GM03348 (cell line): ENCODE measurements at places on chromosomes 16 and 17.
A peak's percentile ranks its signal among the peaks of the same experiment; 100 is the strongest.

DNA sequence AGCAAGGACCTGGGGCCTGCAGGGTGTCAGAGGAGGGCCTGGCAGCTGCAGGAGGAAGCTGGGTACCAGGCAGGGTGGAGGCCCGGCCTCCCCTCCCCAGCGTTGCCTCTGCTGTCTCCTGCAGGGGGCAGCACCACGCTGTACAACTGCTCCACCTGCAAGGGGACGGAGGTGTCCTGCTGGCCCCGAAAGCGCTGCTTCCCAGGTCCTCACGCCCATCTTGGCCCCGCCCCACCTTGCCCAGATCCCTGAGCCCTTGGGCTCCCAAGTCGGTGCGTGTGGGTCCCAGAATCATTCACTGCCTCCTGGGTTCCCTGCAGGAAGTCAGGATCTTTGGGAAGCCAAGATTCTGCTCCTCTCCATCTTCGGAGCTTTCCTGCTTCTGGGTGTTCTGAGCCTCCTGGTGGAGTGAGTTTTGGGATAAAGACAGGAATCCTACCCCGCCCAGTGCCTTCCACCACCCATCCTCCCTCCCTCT, 1.2 kb downstream of the TMEM95 start:
- DNase-seq = peak; percentile 87

DNA sequence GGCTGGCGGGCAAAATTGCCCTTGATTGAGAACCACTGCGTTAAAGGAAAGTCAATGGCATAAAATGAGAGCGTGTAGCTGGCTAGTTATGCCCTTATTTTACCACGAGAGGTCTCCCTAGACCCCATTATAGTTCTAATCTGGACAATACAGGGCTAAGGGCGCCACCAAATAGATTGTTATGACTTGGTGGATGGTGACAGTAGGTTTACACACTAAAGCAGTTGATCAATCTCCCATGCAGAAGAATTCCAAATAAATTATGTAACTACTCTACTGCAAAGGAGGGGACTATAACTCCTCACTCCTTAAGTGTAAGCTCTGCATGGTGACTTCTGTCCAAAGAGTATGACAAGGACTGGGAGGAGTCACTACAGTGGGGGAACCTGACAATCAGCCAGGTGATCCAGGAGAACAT, 20.4 kb upstream of the YPEL2 start:
- peak; percentile 82 for DNase-seq

GRCh38 chr17:64443086-64443760, 5.7 kb upstream of the MILR1 start:
- DNase-seq = no peak

- DNase-seq = peak; percentile 83
Measured at GRCh38 chr16:50202926-50203624, 50.0 kb downstream of the TENT4B start.

GRCh38 chr17:45143767-45144198, 4.5 kb upstream of the HEXIM1 start:
- DNase-seq = peak; percentile 90

DNA sequence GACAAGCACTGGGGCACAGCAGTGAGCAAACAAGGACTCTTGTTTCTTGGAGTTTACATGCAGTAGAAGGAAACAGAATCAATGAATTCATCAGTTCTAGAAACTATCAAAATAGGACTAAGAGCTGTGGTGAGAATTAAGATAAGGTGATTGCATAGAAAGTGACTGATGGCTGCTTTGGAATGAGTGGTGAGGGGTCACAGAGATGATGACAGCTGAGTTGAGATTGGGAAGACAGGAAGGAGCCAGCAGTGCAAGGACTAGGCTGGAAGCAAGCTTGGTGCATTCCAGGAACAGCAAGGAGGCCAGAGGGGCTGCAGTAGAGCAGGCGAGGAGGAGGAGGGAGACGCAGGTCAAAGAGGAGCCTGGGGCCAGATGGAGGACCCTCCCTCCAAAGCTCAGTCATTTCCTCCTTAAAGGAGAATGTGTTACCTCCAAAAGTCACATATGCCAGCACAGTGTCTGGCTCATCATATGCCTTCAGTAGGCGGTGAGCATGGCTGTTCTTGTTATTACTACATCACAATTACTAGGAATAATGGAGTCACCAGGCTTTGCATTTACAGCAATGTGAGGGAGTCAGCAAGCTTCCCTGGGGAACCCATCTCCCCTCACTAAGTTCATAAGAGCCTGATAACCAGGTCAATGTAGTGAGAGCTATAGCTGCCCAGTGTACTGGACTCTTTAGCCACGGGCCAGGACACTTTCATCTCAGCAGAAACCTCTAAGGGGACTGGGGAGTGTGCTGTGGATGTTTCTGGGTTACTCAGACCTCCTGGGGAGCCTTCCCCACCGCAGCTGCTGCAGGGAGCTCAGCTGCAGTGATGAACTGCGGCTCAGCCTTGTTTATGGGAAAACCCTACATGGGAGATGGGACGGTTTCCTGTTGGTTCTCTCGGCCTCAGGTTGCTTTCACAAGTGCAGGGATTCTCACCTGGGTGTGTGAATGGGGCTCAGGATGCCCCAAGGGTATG, 157.2 kb downstream of the SEC14L1 start:
- no peak for DNase-seq

- DNase-seq = no peak
Measured at GRCh38 chr17:21231533-21231932, 17.6 kb upstream of the TMEM11 start.

DNA sequence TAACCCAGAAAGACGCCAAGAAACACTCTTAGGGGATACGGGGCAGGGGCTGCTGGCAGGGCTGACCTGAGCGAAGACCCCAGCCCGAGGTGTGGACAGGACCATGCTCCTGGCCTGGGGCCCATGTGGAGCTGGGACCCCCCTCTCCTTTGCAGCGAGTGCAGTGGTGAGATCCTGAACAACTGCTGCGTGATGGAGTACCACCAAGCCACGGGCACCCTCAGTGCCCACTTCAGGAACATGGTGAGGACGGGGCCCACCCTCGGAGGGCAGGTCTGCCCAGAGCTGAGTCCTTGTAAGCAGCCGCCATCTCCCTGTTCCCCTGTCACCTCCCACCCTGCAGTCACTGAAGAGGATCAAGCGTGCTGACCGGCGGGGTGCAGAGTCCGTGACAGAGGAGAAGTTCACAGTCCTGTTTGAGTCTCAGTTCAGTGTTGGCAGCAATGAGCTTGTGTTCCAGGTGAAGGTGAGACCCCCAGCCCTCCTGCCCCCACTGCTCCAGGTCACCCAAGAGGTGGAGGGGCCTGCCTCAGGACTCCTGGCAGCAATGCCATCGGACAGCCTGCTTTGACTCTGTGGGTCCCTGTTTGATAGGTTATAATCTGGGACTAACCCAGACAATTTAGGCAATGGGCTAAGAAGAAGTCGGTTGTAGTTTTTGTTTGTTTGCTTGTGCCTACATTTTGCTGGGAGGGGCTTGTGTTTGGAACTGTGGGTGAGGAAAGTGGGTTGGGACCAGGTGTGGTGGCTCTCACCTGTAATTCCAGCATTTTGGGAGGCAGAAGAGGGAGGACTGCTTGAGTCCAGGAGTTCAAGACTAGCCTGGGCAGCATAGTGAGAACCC, 16.1 kb downstream of the STAT5A start:
- no peak for DNase-seq

DNA sequence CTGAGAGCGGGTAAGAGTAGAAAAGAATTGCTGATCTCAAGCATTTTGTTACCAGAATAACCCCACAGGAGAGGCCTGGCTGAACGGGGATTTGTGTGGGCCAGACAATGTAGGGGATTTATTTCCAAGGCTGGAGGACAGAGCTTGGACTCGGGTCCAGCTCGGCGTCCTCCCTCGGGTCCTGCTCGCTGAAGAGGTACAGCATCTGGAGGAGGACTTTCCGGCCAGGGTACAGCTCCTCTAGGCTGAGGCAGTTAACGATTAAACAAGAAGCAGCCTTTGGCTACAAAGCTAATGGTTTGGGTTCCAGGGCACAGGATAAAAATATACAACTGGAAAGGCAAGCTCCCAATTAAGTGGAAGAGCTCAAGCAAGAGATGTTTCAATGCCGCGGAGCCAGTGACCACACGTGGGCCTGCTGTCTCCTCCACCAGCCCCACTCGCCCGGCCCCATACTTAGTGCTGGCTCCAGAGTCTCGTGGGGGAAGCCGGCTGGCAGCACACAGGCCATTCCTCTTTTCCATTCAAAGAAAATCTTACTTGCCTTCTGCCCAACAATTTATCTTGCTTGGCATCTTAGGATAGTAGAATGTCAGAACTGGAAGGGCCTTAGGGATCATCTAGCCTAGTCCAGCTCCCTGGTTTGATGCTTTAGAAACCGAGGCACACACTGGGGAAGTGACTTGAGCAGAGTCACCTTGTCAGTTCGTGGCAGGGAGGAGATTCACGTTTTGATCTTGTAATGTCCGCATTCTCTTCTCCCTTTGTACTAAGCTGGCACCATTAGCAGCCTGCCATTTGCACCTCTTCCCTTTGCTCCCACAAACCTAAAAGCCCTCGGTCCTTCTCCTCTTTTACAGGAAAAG, 85.9 kb upstream of the TBX2 start:
- DNase-seq = no peak

- DNase-seq = no peak
Measured at GRCh38 chr17:77068915-77069314, 71.9 kb upstream of the SEC14L1 start.

- no peak for DNase-seq
Measured at GRCh38 chr17:64978138-64978537, 58.9 kb upstream of the LRRC37A3 start.

DNA sequence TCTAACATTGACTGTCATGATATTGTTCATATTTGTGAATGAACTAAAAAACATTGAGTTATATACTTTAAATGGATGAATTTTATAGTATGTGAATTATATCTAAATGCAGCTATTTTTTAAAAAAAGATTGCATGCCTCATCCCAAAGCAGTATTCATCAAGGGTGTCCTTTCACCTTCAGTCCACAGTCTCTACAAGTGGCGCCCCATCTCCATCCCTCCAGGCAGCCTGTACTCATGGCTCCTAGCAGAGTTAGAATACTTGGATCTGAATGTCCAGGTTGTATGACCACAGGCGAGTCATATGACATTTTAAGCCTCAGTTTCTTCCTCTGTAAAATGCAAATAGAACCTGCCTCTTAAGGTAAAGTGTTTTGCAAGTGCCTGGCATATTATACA, 69.8 kb downstream of the TMEM100 start:
- DNase-seq = no peak

DNA sequence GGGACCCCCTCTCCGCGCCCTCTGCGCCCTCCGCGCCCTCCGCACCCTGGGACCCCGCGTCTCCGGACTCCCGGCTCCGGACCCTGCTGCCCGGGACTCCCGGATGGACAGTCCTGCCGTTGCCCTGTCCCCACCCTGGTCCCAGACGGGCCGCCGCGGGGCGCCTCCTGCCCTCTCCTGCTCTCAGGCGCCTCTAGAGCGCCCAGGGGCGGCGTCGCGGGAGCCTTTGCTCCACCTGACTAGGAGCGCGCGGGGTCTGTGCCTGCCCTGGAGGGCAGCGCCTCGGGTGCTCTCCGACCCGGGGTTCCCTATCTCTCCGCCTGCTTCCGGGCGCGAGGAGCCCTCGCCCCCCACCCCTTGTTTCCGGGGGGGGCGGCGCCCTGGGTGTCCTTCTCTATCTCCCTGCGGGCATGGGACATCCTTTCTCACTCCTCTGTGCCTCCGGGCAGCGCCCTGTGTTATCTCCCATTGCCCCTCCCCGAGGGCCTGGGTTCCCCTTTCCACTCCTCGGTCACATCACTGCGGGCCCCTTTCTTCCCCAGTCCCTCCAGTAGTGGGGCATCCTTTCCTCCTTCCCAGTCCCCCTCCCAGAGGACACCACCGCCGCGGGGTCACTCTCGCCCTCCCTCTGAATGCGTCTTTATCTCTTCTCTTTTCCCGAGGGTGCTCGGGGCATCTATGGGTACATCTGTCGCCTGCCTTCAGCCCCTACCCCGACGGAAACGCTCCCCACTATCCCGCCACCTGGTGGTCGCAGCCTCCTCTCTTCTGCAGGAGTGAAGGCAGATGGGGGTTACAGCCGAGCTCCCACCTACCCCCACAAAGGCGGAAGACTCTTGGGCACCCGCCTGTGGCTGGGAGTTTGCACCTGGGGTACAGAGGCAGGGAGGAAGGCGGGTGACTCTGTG, 875 bp downstream of the PRKCB start:
- no peak for DNase-seq

DNA sequence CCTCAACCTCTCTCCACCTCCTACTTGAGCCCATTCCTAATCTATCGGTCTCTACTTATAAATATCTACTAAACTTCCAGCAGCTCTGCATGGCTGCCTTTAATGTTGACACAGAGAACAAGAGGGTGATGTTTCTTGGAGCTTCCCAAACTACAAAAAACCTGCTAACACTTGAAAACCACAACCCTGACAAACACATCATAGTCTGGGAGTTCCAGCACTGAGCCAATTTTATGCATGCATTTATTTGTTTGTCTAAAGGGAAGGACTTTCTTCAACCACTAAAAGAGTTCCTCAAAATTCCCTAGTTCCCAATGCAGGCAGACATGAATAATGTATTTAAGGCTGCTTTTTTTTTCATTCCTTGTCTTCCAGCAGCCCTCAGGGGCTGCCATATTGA, 331.8 kb upstream of the XYLT1 start:
- DNase-seq = no peak

DNA sequence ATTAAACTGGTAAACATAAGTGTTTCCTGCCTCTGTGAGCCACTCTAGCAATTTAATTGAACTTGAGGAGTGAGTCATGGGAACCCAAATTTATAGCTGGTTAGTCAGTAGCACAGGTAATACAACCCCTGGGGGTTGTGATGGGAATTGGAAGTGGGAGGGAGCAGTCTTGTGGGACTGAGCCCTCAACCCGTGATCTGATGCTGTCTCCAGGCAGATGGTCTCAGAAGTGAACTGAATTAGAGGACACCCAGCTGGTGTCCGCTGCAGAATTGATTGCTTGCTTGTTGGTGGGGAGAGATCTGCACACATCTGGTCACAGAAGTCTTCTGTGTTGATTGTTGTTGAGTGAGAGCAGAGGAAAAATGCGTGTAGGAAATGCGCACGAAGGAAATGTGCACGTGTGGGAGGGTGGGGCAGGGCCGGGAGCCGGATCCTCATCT, 7.7 kb upstream of the ST6GALNAC2 start:
- DNase-seq = no peak

DNA sequence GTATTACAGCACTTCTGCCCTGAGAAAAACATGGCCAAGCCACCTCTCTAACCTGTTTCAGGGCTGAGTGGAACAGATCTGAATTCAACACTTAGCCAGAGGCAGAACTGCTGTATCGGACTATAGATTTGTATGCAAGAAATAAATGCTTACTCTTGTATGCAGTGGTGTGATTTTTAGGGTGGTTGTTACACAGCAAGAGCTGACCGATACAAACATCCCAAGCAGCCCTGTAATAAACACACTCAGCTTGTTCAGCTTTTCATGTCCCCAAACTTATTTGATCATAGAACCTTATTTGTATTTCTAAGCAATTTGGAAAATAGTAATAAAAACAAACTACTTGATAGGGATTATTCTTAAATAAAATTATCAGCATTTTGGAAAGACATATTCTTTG, 84.9 kb upstream of the RPH3AL start:
- no peak for DNase-seq
